ENCODE measurements at places on chromosomes 1 and 21.

GRCh38 chr1:201585901-201586300, 47.0 kb downstream of the NAV1 start:
- no peak for DNase-seq

DNA sequence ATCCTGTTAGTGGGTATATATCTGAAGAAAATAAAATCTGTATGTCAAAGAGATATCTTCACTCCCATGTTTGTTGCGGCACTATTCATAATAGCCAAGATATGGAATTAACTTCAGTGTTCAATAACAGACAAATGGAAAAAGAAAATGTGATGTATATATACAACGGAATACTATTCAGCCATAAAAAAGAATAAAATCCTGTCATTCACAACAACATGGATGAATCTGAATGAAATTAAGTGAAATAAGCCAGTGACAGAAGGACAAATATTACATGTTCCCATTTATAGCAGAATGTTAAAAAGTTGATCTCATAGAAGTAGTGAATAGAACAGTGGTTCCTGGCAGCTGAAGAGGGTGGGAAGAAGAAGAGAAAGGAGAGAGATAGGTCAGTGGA, 239.1 kb upstream of the RUNX1 start:
- DNase-seq = no peak

DNA sequence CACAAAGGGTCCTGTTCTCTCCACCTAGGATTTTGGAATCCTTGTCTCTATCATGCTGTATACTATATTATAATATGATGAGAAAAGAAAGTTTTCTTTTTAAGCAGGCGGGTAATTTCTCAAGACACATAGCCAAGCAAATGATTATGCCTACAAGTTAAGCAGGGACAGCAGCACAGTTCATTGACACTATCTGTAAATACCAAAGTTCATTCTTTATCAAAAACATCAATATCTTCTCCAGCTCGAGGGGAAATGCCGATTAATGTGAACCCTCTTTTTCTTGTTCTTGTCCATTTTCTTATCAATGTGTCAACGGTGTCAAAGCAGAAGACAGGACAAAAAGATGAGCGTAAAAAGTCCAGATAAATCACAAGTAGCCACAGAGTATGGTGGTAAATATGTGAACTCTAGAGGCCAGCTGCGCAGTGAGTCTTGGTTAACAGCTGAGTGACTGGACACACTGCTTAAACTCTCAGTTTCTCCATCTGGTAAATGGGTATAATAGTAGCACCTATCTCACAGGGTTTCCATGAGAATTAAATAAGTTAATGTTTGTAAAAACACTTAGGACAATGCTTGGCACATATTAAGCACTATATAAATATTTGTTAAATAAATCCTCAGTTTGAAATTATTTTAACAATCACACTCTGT, 30.9 kb downstream of the LPAR3 start:
- no peak for DNase-seq

DNA sequence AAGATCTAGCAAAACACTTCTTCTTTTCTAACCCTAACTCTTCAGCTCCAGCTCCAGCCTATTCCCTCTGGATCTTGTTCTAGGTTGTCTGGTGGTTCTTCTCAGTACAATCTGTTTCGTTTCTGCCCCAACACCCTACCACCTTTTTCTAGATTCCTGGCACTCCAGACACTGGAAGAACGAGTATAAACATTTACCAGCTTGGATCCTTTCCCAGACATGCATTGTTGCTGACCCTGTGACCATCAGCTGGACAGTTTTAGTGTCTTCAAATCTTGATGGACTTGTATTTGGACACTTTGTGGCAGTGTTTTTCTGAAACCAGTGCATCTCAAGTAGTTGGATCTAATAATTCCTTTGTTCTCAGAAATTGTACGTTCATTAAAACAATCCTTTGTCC, 30.6 kb upstream of the CACNA1E start:
- DNase-seq = no peak

- DNase-seq = no peak
Measured at GRCh38 chr1:115475252-115475651, 137.2 kb upstream of the NGF start.
